Activated T-helper 9 cell treated with anti-CD3 and anti-CD28 coated beads, Interleukin-2, amount 50 U/mL, for 16 hours (primary cell): ENCODE measurements at places on chromosomes 6 and 20.

GRCh38 chr6:165676435-165677068 is 13.5 kb upstream of the PDE10A start:
- no peak for DNase-seq

DNA sequence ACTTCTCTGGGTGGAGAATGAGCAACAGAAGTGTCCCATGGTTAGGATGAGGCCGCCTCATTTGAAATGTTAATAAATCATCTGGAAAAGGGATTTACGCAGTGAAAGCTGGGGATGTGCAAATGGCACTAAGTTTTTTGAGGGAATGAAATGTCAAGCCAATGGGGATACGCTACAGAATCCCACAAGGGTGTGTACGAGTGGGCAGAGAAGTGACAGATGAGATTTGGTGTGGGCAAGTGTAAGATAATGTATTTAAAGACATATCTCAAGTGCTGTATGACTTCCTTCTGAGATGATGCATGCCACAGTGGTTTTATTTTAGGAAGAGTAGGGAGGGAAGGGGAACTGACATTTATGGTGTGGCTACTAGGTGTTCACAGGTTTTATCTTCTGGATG is 100.6 kb downstream of the LRFN2 start:
- no peak for DNase-seq

GRCh38 chr20:38787870-38788269 is 17.6 kb upstream of the PPP1R16B start:
- DNase-seq = no peak

DNA sequence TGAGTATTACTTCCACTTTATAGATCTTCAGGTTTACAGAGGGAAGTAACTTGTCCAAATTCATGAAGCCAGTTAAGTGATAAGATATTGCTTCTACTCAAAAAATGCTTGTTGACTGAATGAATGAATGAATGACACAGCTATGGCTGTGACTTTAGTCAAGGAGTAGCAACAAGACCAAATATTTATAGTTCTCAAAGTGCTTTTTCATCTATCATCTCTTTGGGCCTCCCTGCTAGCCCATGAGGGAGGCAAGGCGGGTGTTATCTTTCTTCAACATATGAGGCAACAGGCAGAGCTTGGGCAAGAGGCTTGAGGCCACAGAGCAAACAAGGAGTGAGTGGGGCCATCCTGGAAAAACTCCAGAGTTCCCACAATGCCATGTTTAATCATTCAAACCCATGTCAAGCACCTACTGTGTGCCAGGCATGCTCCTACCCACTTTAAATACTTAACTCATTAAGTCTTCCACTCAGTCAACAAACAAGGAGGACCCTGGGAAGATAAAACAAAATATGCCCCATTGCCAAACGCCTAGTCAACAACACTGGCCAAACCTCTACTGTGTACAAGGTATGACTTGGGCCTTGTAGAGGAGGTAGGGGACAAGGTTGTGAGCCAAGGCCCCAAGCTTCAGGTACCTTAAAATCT is 15.9 kb downstream of the BCL2L1 start:
- no peak for DNase-seq

- DNase-seq = no peak
Measured at GRCh38 chr6:42511803-42512422, 51.9 kb upstream of the UBR2 start.
